Parietal lobe (tissue), 2 donors: ENCODE measurements at places on chromosomes 6 and 20. TPM values are rescaled to one million over a fixed set of nuclear protein-coding genes. Genes with fewer than 3 reads are reported as not detected.

C4B gene
- 8.8 TPM for total RNA-seq

OR5V1 gene
- total RNA-seq, result not detected

PRICKLE4 gene
- total RNA-seq, result 1.6 TPM

CFAP61 gene
- 3.1 TPM for total RNA-seq

TSBP1 gene
- not detected for total RNA-seq

TSPO2 gene
- total RNA-seq, result not detected

PLCB4 gene
- 19.1 TPM for total RNA-seq

SPAG4 gene
- 1.9 TPM for total RNA-seq

NMBR gene
- 6.6 TPM for total RNA-seq

GCNT2 gene
- total RNA-seq, result 26.3 TPM

MEP1A gene
- total RNA-seq, result not detected

KCNB1 gene
- total RNA-seq, result 14.4 TPM

ELOVL5 gene
- 51.6 TPM for total RNA-seq

PRSS35 gene
- total RNA-seq, result 2.5 TPM

FAM83D gene
- 4.1 TPM for total RNA-seq

GJA10 gene
- not detected for total RNA-seq

PLN gene
- not detected for total RNA-seq

WFDC2 gene
- 4.4 TPM for total RNA-seq

BNIP5 gene
- total RNA-seq, result not detected

MAP7 gene
- 9.4 TPM for total RNA-seq

CD164 gene
- total RNA-seq, result 43.8 TPM

TGM3 gene
- 0.31 TPM for total RNA-seq
